Mesendoderm (in vitro differentiated cells): ENCODE measurements at places on chromosomes 1 and 21.

- no peak for DNase-seq
Observed at GRCh38 chr1:228270032-228270431, 62.2 kb downstream of the OBSCN start.

DNA sequence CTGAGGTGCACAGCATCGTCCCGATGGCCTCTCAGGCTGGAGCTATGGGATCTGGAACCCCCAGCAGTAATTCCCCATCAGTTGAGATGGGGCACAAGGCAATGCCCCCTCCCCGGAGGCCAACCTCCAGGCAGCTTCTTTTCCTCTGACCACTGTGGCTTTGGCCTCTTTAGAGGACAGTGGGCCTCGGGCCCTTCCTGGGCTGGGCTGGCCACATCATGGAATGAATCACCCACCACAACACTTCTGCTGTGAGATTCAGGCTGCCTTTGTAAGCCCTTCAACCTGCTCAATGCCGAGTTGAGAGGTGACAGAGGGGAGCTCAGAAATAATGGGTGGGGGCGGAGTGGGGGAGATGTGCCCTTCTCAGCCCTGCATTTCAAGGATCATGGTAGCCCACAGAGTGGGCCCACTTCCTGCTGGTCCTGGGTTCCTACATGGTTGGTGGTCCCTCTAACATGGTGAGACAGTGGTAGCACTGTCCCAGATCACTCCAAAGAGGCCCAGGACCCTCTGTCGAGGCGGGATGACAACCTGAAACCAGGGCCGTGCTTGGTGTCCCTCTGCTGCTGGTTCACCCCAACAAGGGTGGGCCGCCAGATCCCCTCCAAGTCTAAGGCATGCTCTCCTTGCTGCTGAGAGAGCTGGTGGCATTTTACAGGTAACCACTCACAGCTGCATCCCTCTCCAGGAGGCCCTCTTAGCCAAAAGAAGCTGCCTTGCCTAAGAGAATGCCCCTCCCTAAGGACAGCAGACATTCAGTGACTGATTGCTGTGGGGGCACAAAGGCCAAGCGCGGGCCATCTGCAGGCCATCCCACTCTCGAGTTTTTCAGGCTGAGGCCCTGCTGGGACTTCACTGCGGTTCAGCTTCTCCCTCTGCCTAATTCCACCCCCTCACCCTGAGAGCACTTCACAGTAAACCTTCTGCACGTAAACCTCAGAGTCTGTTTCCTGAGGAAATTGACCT is 29.7 kb upstream of the EVA1B start:
- DNase-seq: no peak

GRCh38 chr1:117121589-117122329 is at the start of gene TRIM45:
Gene TRIM45 (minus strand): TSS chr1:117121749. CDS start chr1:117121201, 548 bp downstream.
- peak; percentile 97 for DNase-seq

DNA sequence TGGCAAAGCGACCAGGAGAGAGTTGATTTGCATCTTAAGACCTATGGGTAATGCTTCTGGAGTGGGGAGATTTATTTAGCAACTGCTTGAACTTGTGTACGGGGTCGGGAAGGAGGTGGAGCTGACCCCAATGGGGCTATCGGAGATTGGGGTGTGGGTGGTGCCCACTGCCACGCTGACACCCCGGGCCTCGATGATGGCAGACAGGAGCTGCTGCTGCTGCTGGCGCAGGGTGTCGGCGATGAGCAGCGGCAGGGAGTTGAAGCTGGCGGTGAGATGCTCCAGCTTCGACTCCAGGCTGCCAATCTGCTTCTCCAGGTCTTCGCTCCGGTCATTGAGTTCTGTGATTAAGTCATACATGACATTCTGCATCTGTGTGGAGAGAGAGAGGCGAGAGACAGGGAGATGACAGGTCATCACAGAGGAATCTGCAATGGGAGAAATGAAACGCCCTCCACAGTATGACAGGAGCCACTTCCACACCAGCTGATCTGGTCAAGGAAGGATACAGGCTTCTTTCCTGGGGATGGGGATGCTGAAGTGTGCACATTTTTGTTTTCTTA is 100.0 kb upstream of the ADAR start:
- DNase-seq: peak; percentile 42

GRCh38 chr1:202282596-202283283 is 59.0 kb downstream of the UBE2T start:
- no peak for DNase-seq

DNA sequence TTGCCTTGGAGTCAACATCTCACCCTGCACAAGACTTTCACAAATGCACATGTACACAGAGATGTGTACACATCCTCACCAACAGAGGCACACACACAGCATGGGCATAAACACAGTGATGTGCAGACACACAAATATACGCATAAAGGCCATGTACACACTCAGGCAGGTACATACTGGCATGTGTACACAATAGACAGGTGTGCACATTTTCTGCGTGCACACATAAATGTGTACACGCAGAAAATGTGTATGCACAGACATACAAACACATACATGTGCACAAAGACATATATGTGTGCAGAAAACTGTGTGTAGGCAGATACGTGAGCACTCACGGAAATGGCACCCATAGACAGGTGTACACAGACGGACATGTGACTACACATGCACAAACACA is 85.3 kb upstream of the ZBTB40 start:
- no peak for DNase-seq

DNA sequence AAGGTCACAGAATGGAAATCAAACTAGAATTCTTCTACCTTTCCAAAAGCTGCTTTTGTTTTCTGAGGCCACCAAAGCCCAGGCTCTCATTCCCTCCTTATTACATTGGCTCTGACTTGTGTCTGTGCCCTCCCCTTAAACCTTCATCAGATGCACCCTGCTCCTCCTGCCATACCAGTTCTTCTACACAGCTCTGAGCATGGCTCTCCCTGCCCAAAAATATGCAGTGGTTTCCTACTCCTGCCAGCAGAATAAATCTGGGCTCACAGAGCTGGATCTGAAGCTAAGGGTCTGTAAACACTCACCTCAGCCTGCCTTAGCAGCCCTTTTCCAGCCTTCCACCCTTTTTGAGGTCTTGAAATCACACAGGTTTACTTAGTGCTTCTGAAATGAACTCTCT is 55.0 kb downstream of the TTC3 start:
- no peak for DNase-seq

DNA sequence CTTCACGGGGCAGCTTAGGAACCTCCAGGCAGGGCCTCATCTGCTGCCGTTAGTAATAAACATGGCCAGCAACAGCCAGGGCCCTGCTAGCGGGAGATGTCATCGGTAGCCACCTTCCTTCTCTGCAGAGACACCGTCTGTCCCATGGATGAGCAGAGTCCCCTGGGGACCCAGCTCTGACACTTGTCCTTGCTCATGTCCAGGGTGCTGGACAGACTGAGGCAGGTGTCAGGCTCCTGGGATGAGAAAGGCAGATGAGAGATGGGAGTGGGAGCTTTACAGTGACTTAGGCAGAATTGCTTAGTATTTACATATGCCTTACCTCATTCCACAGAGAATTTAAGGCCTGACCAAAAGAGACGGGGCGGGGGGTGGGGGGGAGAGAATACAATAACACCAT is 25.0 kb downstream of the CAPN2 start:
- peak; percentile 64 for DNase-seq

GRCh38 chr21:39330001-39330400 is 16.6 kb upstream of the BRWD1 start:
- no peak for DNase-seq

- DNase-seq: no peak
Observed at GRCh38 chr21:45865106-45865835, 116.3 kb upstream of the COL6A1 start.

DNA sequence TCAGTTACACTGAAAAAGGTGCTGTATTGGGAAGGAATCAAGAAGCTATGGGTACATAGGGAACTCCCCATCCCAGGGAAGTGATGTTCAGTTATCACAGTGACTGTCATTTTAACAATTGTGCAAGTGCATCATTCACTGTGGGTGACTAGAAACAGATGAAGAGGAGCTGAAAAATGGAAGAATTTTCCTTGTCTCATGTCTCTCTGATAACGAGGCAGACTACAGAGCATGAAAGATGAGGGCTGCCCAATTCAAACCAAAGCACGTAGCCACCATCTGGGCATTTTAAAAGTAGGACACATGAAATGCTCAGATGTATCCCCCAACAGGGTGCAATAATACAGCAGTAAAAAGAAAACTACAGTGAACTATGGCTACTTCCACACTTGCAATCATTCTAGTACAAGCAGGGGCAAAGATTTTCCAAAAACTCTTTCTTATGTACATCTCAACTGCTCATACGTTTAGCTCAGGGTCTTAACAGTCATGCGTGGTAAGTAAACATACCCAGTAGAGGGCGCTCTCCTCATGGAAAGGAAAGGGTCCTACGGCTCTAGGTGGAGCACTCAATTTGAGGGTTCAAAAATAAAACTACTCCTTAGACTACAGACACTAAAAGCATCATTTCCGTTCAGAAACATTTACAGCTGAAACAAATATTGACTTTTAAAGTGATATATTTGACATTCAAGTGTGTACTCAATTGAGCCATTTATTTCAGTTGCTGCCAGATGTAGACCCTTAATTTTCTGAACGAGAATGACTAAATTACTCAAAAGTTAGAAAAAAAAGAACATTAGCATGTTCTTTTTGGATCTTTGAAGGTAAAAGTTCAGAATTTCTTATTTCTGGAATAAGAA is 143.2 kb downstream of the KCTD3 start:
- DNase-seq: peak; percentile 82

DNA sequence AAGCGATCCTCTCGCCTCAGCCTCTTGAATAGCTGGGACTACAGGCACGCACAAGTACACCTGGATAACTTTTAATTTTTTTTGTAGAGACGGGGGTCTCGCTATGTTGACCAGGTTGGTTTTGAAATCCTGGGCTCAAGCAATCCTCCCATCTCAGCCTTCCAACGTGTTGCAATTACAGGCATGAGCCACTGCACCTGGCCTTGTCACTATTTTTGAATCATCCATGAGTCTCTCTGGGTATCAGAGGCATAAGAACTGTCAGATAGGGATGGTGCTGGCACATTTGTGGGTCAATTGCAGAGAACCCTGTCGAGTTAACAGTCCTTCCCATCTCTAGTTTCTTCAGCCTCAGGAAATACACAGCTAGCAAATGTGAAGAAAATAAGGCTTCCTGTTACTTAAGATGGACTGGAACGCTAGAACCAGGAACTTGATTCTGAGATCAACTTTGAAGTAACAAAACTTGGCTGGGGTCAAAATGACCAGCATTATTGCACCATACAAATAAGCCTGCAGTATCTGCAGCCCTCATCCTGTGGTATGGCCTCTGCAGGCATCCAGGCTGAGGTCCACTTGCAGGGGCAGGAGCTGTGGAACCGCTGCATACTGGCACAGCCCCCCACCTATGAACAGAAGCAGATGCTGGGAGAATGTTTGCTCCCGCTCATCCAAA is 124.3 kb upstream of the GADD45A start:
- no peak for DNase-seq

GRCh38 chr21:28522014-28522799 is 470.5 kb downstream of the LTN1 start:
- DNase-seq: peak; percentile 66

GRCh38 chr21:30444204-30444603 is 4.1 kb downstream of the KRTAP15-1 start:
- peak; percentile 15 for DNase-seq

GRCh38 chr1:220275430-220275829 is 3.2 kb upstream of the RAB3GAP2 start:
- no peak for DNase-seq

- no peak for DNase-seq
Observed at GRCh38 chr1:200337831-200338230, 72.0 kb downstream of the ZNF281 start.

- no peak for DNase-seq
Observed at GRCh38 chr21:42093991-42094421, 22.9 kb downstream of the UMODL1 start.

DNA sequence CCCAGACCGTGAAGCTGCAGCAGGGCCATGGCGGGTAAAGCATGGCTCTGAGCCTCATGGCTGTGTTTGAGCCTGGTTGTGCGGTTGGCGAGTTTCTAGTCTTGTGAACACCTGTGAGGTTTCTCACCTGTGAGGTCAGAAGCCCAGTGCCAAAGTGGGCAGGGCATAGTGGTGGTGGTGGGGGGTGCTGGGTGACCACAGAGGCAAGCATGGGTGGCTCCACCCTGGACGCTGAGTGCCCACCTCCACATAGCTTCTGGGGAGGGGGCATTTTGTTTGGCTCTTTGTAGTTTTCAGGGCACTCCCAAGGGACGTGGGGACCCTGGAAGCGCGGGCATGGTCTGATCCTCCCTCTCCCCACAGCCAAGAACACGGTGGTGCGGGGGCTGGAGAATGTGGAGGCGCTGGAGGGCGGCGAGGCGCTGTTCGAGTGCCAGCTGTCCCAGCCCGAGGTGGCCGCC is 91.1 kb downstream of the TRIM11 start:
- no peak for DNase-seq

- DNase-seq: no peak
Observed at GRCh38 chr1:155127967-155128754, 485 bp downstream of the EFNA1 start.

DNA sequence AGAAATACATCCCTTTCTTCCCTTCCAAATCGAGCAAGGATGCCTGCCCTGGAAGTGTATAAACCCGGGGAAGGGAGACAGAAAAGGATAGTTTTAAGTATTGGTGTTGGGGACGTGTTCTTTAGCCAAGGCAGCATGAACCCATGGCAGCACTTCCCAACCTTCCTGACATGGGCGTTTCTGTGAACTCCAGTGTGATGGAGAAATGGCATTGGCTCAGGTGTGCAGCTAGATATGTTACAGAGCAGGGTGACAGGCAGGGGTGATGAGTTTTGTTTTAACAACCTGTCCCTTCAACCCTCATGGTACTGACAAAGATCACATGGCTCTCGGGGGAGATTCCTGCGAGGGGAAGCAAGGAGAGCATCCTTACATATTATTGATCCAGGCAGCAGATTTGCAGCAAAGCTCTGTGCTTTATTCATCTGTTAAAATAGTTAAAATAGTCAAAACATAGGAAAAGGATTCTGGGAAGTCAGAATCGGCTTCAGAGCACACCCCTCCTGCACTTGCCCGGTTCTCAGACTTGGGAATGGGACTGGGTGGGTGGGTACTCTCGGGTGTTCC is 4.0 kb downstream of the MX1 start:
- DNase-seq: no peak

- no peak for DNase-seq
Observed at GRCh38 chr1:206962272-206962671, 8.0 kb downstream of the FCAMR start.
